ENCODE measurements at places on chromosomes 16 and 17. TPM values are rescaled to one million over a fixed set of nuclear protein-coding genes. Genes with fewer than 3 reads are reported as not detected.

The CIITA gene
- 0.04 TPM for polyA plus RNA-seq

The LLGL2 gene
- 1.6 TPM for polyA plus RNA-seq

The UTS2R gene
- polyA plus RNA-seq = not detected

The DNAAF8 gene
- polyA plus RNA-seq = 1.9 TPM

The HOXB5 gene
- polyA plus RNA-seq = not detected

The MYOCD gene
- 18.3 TPM for polyA plus RNA-seq

The CRYBA1 gene
- polyA plus RNA-seq = not detected

The DNAI2 gene
- not detected for polyA plus RNA-seq

The ZNF652 gene
- polyA plus RNA-seq = 5.3 TPM

The DLG4 gene
- 20.4 TPM for polyA plus RNA-seq

The TUBB3 gene
- 55.2 TPM for polyA plus RNA-seq

The STX8 gene
- polyA plus RNA-seq = 77.2 TPM

The RHBDL1 gene
- 0.74 TPM for polyA plus RNA-seq

The TEX19 gene
- not detected for polyA plus RNA-seq

Data from BJ (cell line).